ENCODE measurements at places on chromosomes 5 and 9.

DNA sequence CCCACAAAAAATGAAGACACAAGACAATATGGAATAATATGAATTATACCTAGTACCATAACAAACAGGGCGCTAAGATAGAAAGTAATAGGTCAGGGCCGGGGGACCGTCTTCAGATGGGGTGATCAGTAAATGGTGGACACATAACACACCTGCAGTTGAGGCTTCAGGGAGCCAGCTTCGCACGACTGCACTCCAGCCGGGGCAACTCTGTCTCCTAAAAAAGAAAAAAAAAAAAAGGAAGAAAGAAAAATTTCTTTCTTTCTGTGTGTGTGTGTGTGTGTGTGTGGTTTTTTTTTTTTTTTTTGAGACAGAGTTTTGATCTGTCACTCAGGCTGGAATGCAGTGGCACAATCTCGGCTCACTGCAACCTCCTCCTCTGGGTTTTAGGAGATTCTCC is 75.0 kb upstream of the HSPA9 start:
- DNase-seq, result no peak

- DNase-seq, result no peak
Measured at GRCh38 chr9:93138171-93138764, 4.2 kb upstream of the NINJ1 start.

GRCh38 chr5:172410160-172410559 is 44.2 kb downstream of the SH3PXD2B start:
- DNase-seq, result peak; percentile 54

- no peak for DNase-seq
Measured at GRCh38 chr5:133917785-133918184, 50.6 kb downstream of the C5orf15 start.

DNA sequence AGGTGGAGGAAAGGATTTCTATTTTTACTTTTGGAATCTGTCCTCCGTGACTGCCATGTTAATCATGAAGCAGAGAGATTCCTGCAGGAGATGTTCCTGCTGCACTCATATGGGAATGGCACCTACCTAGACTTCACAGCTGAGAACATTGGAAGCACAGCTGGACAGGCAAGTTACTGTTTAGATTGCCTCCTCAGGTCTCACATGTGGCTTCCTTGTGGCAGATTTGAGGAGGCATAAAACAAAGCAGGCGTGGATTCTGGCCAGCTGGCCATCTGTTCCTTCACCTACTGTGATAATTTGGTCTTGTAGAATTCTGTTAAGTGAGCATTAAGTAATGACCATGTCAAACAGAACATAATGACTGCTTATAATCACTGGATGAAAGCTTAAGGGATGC is 193.4 kb downstream of the EDIL3 start:
- peak; percentile 6 for DNase-seq

- DNase-seq, result no peak
Measured at GRCh38 chr9:134174073-134174449, 9.7 kb upstream of the RNU6ATAC start.

GRCh38 chr9:72827950-72828731 is 124.7 kb downstream of the ALDH1A1 start:
- no peak for DNase-seq

GRCh38 chr5:133129289-133129688 is 77.5 kb downstream of the HSPA4 start:
- DNase-seq, result no peak

DNA sequence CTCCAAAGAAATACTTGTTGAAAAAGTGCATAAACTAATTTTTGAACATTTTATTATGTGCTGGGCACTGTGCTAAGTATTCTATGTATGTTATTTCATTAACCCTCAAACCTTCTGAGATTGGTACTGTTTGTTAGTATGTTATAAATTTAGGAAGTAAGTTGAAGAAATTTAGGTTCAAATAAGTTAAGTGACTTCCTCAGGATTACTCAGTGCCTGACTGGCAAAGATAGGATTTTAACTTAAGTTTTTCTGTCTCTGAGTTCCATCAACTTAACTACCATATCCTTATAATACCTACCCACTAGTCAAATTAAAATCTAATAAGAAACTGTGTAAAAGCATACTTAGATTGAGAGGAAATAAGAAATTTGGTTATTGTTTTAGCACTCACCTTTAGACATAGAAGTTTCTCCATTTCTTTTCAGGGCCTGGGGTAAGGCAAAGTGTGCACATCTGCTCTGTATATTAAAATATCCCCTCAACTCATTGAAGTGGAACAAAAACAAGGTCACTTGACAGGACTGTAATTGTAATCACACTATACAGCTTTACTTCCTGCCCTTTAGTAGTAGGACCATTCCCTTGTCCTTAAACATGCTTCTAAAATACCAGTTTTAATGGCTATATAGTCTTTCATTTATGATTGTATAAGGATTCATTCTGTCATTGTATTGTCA is 15.2 kb downstream of the TGFBR1 start:
- no peak for DNase-seq

DNA sequence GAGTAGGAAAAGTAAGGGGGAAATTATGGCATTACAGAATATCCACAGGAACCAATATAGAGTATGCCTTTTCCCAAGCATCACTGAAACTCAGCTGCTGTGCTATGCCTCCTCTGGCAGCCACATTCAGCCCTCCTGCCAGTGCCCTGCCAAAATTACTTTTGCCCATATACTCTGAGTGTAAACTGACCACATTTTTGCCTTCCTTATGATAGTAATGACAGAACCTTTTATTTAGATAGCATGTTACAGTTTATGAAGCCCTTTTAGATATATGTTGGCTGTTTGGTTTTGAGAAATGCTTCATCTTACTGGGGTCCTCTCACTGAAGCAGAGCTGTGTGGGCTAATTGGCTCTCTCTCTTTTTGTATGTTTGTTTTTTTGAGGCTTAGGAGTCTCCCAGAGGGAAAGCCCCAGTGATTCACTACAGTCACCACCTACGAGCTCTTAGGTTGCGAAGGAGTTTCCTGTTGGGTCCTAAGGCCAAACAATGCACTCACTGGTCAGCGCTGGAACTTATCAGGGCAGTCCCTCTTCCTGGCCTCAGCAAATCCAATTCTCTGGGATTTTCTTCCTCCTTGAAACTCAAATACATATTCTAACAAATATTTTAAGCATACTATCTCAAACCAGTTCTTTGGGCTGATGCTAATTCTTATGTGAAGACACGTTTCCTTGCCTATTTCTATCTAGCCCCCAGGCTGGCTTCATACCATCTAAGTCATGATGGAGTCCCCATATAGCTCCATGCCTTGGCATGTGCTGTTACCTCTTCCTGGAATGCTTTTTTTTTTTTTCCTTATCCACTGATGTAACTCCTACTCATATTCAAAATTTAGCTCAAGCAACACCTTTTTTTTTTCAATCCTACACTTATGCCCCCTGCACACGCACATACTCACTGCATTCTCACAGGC is 3.7 kb downstream of the PHF24 start:
- peak; percentile 84 for DNase-seq

DNA sequence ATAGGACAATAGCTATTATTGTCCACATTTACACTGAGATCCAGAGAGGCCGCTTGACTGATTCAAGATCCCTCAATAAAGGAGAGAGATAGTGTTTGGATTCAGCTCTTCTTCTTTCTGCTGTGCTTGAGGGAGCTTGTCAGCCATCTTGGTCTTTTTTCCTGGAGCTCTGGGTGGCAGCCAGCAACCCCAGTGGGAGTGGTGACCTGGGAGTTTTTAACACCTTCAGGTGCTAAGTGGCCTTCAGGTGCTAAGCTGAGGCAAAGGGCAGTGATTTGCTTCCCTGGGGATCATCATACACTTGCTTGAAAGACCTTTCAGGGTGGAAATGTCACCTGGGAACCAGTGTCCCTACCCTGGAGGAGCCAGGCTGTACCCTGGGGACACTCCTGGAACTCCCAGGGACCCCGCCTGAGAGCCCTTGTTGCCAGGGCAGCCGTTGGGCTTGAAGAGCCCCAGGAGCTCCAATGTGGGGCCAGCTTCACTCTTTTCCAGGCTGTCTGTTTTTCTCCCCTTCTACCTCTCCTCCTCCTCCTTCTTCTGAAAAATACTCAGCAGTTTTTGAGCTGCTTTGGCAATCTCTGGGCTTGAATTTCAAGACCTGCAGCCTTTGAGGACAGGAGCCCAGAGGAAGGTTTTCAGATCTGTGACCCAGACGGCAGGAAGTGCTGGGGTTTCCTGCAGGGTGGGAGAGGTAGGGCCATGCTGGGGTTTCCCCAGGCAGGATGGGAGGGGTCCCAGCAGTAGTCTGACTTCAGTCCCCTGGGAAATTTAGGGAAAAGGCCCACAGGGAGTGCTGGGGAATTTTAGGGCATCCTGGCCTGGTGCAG is 59.7 kb downstream of the FGF18 start:
- DNase-seq, result no peak

DNA sequence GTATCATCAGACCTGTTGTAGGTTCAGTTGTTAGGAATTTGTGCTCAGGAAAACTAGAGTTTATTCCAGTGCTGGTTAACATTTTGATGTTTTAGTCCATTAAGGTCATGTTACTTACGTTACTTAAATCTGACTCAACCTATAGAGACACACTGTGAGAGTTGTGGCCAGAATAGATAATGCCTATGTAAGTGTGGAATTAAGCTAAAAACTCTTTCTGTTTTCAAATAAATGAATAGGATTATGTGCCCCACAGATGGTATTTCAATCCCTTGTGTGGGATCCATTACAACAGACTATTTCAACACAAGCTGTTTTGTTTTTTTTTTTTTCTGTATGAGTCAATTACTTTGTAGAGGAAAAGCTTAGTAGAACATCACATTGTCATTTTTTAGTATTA is 68.1 kb downstream of the MEGF10 start:
- DNase-seq, result peak; percentile 23

DNA sequence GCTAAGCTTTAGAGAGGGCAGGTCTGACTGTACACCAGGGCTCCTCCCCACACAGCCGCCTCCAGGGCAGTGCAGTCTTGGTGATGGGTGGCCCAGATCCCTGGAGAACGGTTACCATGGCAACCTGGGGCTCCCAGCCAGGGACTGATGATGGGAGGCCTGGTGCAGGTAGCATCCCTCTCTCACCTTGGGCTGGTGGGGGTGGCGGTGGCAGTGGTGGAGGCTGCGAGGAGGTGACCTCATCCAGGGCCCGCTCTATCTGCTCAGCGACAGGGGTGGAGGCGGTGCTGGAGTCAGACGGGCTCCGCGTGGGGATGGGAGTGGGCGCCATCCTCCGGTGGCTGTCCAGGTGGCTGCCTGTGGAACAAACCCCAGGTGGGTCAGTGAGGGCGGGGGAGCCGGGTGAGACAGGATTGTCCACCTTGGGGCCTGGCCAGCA is 12.3 kb downstream of the PRR7 start:
- no peak for DNase-seq
